ENCODE measurements at places on chromosomes 13 and 19. TPM values are rescaled to one million over a fixed set of nuclear protein-coding genes. Genes with fewer than 3 reads are reported as not detected.

The C19orf38 gene
- 1.8 TPM for total RNA-seq

The VSTM2B gene
- total RNA-seq, result not detected

The CYP4F11 gene
- not detected for total RNA-seq

The SH2D3A gene
- 39.2 TPM for total RNA-seq

The KLK12 gene
- not detected for total RNA-seq

The CLEC4M gene
- not detected for total RNA-seq

The EFNA2 gene
- not detected for total RNA-seq

The RFPL4AL1 gene
- total RNA-seq, result not detected

The TMEM255B gene
- 1.2 TPM for total RNA-seq

The JUND gene
- 1,976 TPM for total RNA-seq

- peak; percentile 90 for DNase-seq
Measured at GRCh38 chr19:3095441-3096191, 1.5 kb downstream of the GNA11 start.

DNA sequence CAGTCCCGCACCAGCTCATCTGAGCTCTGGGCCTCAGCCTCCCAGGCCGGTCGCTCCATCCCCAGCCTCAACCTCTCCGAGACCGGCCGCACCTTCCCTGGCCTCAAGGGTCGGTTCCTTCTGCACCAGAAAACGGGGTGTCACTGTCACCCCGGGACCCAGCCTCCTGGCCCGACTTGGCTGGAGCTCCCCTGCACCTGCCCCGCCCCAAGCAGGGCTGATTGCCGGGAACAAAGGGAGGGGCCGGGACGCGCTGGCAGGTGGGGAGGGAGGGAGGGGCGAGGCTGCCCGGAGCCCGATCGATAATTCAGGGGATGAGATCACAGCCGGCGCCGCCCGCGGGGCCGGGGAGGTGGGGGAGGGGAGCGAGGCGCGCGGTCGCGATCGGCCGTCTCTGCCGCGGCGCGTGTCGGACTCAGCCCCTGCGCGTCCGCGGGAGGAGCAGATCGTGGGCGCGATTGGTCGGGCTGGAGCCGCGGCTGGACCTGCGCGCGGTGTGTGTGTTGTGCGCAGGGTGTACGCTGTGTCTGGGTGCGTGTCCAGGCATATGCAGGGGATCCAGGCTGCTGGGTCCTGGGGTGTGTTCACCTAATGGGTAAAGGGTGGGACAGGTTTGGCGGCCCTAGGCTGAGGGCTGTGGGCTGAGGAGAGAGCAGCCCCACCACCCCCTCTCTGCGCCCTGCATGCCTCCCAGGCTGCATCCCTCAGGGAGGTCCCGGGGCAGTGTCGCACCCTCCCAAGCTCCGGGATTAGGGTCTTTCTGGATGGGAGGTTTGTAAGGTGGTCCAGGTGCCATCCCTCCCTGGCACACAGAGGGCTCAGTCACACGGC lies 1.1 kb upstream of the SHC2 start:
- DNase-seq, result no peak

- DNase-seq, result peak; percentile 83
Measured at GRCh38 chr19:41263042-41263849, 926 bp upstream of the HNRNPUL1 start.

DNA sequence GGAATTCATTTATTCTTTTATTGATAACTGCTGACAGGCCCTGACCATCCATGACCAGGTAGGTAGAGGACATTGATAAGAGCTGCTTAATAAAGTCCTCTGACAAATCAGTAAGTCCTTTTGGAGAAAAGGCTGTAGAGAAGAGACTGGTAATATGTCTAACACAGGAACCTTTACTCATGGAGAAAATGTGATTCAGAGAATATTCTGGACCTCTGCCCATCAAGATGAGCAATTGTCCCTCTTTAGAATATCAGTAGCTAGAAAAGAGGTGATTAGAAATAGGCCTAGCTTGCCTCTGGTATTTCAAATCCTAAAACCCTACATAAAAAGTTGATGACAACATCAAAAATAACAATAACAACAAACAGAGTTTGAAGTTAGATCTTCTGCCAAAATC lies 642.3 kb downstream of the TBC1D4 start:
- no peak for DNase-seq

DNA sequence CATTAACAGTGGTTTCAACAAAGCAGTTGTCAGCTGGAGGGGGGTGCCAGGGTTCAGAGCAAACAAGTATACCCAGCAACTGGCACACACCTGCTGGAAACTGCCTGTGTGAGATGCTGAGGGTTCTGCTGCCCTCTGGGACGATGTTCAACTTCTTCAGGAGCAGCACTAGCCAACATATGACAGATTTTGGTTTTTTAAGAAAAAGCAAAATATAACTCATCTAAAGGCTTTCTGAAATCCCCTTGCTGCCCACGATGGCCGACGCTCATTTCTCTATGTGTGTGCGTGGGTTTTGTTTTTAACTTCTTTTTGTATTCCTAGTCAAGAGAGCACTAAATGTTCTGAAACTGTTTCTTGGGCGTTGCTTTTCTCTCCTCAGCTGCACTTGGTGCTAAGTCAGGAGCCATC lies 79.9 kb downstream of the MRPL57 start:
- no peak for DNase-seq

DNA sequence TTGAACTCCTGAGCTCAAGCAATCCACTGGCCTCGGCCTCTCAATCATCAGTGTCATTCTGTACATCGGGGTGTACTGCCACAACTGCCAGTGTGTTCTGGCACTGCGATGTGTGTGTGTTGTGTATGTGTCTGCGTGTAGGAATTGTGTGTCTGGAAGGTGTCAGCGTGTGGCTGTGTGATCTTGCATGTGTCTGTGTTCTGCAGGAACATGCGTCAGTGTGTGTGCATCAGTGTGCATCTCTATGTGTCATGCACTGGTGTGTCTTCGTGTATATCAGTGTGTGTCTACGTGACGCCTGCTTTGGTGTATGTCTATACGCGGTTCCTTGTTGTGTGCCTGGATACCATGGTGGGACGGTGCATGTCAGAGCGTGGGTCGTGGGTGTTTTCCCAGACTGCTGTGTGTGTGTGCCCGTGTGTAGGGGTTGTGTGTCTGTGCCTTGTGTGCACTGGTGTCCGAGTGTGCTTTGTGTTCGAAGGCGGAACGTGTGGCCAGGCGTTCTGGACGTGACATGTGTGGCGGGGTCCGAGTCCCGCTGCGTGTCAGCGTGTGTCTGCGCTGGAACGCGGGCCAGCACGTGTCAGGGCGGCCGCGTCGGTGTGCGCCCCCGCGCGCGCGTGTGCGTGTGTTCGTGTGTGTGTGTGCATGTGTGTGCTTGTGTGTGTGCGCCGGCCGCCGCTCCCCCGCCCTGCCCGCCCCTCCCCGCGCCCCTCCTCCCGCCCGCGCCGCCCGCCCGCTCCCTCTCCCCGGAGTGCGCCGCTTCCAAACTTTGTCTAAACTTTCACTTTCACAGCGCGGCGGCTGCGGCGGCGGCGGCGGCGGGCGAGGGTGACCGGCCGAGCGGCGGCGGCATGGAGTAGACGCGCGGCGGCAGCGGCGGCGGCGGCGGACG lies at the start of gene NFIX:
Gene NFIX (plus strand): TSS at position 775 of the 895 bp plus-strand sequence. CDS start 363 bp downstream, outside the sequence.
- DNase-seq, result peak; percentile 27

GRCh38 chr13:102039264-102039663 lies 362.6 kb downstream of the FGF14 start:
- no peak for DNase-seq

GRCh38 chr19:5489551-5489950 lies 34.3 kb downstream of the ZNRF4 start:
- DNase-seq, result no peak

GRCh38 chr13:43514311-43514710 lies 272.5 kb downstream of the ENOX1 start:
- no peak for DNase-seq

GRCh38 chr19:31018936-31019335 lies 330.3 kb downstream of the TSHZ3 start:
- DNase-seq, result no peak

- DNase-seq, result no peak
Measured at GRCh38 chr13:39377699-39378098, 225.3 kb downstream of the LHFPL6 start.

GRCh38 chr19:17341845-17342244 lies 4.5 kb downstream of the GTPBP3 start:
- DNase-seq, result no peak

DNA sequence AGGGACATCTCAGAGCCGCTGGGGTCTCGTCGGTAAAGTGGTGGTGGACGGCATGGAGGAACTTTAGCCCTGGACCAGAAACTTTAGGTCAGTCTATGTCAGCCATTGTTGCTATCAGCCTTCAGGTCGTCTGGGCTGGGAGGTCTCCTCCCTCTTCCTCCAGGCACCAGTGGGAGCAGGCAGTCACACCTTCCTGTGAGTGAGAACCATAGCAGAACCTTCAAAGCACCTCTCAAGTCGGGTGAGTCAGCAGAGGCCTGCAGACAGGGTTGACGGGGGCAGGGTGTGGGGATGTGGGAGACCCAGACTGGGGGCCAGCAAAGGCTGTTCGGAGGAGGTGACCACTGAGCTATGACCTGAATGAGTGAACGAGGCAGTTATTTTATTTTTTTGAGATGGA lies 15.4 kb upstream of the SBNO2 start:
- DNase-seq, result peak; percentile 60

DNA sequence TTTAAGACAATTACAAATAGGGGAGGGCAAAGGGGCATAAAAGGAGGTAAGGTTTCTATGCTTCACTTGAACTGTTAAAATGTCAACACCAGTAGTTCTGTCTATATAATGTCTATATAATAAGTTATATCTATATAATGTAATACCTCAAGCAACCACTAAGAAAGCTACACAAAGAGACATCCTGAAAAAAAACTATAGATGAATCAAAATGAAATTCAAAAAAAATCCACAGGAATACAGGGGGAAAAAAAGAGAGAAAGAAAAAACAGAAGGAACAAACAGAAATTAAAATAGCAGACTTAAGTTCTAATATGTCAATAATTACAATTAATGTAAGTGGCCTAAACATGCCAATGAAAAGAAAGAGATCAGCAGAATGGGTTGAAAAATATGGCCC lies 186.0 kb downstream of the KCTD15 start:
- DNase-seq, result no peak

- DNase-seq, result no peak
Measured at GRCh38 chr13:49571299-49572240, 13.8 kb downstream of the RCBTB1 start.

DNA sequence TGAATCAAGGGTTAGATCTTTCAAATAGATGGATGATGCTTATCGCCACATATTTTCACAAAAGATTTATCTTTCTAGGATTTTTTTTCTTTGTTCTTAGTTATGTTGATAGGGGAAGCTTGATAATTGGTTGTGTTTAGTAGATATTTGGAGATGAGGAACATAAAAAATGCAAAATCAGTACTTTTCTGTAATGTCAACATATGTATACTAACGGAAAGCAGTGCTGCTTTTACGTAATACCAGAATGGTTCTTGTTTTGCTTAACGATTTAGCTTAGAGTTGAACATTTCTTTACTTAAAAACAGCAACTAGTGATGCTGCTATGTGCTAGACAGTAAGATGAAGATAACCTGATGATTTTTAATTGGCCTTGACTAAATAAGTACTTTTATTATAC lies 3.0 kb downstream of the ZMYM2 start:
- DNase-seq, result no peak

GRCh38 chr13:34162544-34162933 lies 344.6 kb downstream of the RFC3 start:
- no peak for DNase-seq

DNA sequence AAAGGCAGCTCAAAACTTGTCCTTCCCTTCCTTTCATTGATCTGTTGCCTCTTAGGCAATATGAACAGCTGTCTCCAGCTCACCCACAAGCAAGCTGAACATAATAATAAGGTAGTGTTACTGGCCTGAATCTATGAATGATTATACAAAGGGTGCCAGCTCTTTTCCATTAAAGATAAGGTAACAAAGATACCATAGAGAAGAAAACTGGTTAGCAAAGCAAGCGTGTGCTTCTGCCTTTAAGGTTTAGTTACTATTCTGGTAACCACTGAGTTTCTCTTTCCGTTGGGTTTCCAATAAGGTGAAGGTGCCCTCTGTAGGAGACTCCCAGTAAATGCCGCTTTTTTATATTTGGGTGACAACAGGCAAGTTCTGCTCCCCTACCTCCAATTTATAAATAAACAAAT lies 12.1 kb upstream of the DACH1 start:
- no peak for DNase-seq

DNA sequence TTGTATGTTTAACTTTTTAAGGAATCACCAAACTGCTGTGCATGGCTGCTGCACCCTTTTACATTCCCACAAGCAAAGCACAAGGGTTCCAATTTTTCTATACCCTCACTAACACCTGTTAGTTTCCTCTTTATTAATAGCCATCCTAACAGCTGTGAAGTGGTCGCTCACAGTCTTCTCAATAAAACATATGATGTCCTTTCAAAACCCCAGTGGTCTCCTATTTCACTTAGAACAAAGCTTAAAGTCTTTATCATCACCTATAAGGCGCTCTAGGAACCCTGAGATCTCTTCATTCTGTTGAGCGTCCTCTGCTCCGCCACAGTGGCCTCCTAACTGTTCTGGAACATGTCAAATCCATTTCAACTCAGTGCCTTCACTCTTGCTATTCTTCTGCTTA lies 400.5 kb downstream of the KLF12 start:
- DNase-seq, result no peak

DNA sequence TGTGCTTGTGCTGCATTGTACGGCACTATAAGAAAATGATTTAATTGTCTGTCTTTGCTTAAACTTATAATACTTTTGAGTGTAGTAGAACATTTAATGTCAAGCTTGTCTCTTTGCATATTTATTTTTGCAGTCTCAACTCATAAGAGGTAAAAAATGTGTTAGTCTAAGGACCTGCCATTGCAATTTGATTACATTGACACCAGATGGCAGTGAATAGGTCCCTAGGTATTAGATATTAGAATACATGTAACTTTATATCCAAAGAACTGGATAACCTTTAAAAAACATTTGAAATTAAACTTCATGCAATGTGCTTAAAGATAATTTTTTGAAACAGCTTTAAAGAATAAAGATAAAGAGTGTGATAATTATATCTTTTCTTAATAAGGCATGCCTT lies 1421.3 kb downstream of the OLFM4 start:
- no peak for DNase-seq
